GM12864 (cell line): ENCODE measurements at places on chromosomes 3 and 15.

DNA sequence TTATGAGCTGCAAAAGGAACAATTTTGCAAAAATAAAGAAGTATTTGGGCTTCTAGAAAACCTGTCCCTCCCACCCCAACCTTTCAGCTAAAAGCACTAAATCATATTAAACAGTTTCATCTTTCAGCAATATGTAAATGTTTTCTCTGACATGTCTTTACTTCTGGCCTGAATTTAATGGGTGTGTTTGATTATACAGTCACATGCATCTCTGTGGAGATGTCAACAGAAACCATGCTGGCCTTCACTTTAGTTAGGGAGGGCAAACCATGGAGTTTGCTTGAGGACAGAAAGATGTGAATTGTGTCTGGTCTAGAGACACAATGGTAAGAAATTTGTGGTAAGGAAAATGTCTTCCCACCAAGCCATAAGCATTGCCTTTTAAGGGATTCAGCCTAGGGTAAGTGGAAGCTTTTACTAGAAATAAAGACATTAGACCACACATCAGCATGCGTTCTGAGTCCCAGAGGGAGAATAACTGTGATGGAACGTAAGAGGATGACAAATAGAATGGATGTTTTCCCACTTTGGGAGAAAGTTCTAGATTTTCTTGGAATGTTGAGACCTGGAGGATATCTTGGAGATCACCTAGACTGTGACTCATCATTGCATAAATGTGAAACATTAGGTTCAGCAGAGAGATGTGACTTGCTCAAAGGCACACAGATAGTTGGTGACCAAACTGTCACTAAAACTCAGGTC lies 68.9 kb downstream of the ST8SIA2 start:
- DNase-seq: no peak

DNA sequence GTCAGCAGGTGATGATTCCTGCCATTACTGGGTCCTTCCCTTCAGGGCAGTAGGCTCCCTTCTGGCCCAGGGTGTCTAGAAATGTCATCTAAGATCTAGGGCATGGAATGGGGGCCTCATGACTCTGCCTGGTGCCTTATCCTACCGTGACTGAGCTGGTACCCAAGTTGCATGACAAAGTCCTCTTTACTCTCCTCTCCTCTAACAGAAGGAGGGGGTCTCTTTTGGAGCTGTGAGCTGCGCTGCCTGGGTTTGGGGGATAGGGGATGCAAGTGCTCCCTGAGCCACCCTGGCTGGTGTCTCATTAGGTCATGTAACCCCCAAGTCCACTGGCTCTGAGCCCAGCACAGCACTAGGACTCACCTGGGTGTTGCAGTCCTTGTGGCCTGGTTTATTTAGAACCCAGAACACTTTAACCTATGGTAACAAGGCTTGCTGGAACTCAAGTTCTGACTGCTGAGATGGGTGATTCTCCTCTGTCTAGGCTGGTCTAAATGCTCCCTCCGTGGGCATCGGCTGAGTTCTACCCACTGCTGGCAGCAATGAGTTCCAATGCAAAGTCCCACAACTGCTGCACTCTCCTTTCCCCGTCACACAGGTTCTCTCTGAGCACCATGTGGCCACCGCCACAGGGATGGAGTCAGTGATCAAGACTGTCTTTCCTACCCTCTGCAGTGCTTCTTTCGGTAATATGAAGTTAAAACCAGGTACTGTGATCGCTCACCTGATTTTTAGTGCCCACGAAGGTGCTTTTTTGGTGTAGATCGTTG lies 34.0 kb downstream of the XXYLT1 start:
- DNase-seq: no peak

DNA sequence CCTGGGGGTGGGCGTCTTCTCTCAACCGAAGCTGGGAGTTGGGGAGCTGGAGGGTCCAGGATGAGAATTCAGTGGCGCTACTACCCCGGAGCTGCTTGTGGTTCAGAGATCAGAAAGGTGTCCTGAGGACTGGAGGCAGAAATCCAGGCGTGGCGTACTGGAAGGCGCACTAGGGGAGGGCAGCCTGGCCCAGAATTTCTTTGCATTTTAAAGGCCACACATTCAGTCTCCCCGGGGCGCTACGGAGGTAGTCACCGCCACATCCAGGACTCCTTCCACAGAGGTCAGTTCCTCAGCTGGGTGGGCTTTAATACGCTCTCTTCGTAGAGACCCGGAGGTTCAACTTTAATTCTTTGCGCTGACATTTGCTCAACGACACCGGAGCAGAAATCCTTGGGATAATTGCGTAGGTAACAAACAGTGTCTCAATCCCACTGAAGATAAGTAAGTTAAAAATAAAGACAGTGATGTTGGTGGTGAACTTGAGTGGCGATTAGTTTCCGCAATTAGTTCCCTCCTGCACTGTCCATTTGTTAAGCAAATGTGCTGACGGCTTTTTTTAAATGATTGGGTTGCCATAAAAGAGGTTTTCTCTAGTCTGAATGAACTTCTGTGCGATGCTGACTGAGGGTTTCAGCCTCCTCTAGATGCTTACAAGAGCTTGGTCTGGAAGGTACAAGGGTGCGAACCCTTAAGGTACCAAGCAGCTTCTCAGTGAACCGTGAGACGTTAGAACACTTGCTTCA lies 535 bp downstream of the MCTP2 start:
- DNase-seq: no peak

DNA sequence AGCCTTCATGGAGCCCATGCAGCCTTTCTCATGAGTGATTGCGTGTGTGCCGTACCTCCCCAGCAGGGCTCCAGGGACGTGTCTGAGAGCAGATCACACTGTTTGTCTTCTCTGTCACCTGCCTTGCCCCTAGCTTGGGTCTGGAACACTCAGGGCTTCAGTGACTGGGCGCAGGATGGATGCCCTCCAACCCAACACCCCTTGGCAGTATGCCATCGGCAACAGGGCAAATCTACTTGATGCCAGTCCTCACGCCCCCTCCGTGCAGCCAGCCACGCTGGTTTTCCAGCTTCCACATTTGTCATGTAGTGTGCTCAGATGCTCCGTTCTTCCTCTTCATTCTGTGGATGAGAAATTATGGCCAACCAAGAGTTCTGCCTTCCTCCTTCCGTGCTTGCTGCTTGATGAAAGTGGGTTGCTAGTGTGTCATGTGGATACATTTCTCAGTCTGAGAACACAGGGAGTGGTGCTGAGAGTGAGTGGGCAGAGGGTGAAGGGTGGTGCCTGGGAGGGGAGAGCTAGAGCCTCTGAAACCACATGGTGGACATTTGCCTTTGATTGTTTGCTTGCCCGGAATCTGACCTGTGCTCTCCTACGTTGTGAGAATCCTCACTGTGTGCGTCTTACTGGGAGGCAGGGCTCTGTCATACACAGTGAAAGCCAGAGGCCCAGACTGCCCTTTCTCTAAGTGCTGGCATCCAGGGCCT lies 97.2 kb downstream of the FAM43A start:
- no peak for DNase-seq

GRCh38 chr15:55774113-55774970 lies 31.4 kb upstream of the PRTG start:
- no peak for DNase-seq

DNA sequence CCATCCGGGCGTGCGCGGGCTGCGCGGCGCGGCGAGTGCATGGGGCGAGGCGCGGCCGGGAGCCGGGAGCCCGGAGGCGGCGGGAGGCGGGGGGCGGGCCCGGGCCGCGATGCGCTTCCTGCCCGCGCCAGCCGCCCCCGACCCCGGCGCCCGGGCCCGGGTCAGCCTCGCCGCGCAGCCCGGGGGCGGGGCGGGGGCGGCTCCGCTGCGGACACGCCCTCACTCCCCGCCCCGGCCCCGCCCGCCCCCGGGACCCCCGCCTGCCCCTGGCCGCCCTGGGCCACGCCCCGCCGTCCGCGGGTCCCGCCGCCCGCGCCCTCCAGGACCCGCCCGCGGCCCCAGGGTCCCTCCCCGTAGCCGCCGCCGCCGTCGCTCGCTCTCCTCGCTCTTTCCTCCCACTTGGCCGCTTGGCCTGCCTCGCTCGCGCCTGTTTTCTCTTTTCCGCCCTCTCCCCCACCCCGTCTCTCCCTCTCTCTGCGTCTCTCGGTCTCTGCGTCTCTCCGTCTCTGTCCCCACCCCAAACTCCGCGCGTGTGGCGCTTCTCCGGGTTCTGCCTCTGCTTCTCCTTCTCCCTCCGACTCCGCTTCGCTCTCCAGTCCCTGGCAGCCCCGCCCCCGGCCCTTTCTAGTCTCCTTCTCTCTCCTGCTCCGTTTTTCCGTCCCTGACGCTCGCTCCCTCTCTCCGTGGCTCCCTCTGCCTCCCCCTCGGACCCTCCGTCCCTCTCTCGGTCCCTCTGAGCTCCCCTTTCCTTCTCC lies at the start of gene PLXND1:
PLXND1 (minus strand) TSS at position 41 of the 755 bp plus-strand sequence; CDS start at position 4, 37 bp downstream.
- no peak for DNase-seq

GRCh38 chr3:196440041-196440537 lies 7.9 kb upstream of the UBXN7 start:
- peak; percentile 29 for DNase-seq

- no peak for DNase-seq
Measured at GRCh38 chr3:18968120-18968519, 180.2 kb upstream of the KCNH8 start.

DNA sequence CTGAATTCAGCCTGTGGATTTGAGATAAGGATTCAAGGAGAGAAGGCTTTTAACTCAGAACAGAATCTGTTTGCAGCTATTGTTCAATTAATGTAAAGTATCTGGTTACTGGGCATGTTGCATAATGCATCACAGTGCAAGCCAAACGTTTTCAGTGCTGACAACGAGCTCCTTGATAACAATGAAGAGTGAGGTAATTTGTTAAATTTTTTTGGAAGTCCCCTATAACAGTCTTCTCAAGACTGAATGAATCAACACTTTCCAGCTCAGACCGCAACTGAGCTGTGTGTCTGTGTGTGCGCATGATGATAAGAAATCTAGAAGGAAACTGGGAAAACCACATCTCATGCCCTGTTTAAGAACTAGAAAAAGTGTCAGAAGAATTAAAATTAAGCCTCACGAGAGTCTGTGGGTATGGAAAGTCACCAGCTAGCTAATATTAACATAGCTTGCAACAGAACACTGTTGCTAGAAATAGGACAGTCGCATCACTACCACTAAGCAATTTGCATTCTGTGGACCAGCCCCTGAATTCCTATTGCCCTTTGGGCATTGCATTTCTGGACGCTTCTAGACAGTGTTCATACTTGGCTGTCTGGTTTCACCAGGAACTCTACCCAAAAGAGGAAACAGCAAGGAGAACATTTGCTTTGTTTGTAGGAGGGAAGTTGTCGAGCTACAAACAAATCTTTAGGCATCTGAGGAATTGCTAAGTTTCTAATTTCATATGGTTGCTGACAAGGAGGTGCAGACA lies 43.7 kb upstream of the ATP2C1 start:
- DNase-seq: peak; percentile 87

DNA sequence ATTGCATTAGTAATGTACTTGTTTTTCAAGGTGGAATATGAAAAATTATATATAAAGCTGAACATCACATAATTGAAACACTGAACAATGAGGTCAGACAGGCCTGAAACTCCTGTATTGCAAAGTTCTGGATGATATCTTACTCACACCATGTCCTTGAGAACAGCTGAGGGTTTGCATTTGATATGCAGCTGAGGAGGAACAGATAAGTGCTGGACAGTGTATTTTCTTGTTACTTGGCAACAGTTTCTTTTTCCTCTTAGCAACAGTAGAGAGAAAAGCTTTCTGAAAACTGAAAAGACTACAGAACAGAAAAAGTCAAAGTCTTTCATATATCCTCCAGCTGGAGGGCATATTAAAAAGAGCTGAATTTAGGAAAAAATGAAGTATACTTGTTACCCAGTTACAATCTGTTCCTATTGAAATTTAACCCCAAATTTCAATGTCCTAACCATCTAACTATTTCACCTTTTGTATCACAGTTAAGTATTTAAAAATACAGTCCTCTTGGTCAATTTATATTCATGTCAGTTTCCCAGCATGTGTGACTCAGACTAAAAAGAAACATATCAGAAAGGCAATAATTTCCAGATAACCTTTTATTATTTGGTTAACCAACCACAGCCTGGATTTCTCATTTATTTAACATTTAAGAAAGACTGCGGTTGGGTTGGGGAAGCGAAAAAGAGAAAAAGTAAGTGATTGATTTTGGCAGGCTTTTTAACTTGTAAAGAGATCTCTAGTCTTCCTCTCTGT lies 733.0 kb upstream of the DPPA4 start:
- DNase-seq: no peak

DNA sequence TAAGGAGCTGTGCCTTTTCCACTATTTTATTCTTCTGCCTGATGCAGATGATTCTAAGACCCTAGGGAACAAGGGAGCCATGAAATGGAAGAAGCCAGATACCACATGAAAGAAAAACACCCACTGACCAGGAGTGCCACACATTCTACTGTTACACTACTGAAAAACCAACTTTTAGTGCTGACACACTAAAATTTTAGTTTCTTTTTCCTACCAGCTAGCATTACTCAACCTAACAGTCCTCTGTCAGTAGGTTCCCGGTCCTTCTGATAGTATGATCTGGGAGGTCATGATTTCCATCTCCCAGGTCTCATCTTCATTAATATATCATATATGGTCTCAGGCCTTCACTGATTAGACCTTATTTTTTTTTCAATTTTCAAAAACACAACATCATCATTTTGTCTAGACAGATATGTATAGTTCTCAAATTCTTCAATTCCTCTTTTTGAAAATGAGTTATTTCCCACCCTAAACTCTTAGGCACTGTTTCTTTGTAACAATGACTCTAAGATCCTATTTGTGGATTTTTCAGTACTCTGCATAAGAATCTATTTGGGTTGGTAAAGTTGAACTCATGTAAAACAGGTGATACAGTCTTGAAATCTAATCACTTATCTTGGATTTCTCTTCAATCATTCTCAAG lies 321.8 kb downstream of the CTNNB1 start:
- no peak for DNase-seq

DNA sequence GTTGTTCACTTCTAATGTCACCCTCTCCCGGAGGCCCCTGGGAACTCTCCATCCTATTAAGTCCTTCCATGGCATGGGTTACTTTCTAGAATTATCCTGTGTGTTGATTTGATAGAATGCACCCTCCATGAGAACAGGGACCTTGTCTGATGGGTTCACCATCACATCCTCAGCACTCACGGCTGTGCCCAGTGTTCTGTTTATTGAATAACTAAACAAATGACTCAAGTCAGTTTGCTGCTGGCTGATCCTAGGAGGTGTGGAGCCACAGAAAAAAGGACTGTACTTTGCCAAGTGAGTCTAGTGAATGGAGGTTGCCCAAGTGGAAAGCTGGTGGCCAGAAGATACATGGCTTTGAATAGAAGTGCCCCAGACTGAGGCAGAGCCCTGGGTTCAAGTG lies 48.5 kb upstream of the RAB6B start:
- no peak for DNase-seq

- no peak for DNase-seq
Measured at GRCh38 chr3:62496503-62496902, 123.2 kb upstream of the FEZF2 start.

- DNase-seq: no peak
Measured at GRCh38 chr3:178699810-178700209, 163.6 kb downstream of the KCNMB2 start.

- peak; percentile 75 for DNase-seq
Measured at GRCh38 chr15:99507504-99508310, 58.1 kb upstream of the MEF2A start.

DNA sequence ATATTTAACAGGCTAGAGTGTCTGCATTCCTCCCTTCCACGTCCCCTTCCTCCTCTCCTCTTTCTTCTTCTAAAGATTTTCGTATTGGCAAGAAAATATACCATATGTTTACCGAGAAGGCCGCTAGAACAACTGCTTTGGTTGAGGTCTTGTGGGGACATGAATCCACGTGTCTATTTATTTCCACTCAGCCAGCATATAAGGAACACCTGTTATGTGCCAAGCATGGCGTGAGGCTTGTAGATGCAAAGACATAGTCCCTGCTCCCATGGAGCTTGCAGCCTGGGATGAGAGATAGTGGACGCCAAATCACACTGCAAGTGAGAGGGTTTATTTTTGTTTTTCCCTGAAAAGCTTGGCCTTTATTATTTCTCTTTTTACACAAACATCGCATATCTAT lies 57.1 kb downstream of the SLC7A14 start:
- DNase-seq: no peak

GRCh38 chr3:61948699-61949305 lies 387.4 kb downstream of the PTPRG start:
- no peak for DNase-seq
